ENCODE measurements at places on chromosomes 11 and 22. TPM values are rescaled to one million over a fixed set of nuclear protein-coding genes. Genes with fewer than 3 reads are reported as not detected.

Gene C1QTNF5
- total RNA-seq = 26.0 TPM

Gene APOA4
- not detected for total RNA-seq

Gene SLC17A6
- total RNA-seq = not detected

Gene APOBEC3F
- 21.1 TPM for total RNA-seq

Gene TMEM191C
- 0.92 TPM for total RNA-seq

Gene SREBF2
- 200 TPM for total RNA-seq

Gene LRRC75B
- total RNA-seq = 26.9 TPM

GRCh38 chr22:48943567-48944432 is 883.9 kb downstream of the BRD1 start:
- no peak overlapping the region for H3K27ac ChIP-seq
- DNase-seq = peak; percentile 76
- H3K27me3 ChIP-seq = peaks cover 12% of the 10 kb centered on the region
- H3K36me3 ChIP-seq = no peaks in the 10 kb centered on the region

DNA sequence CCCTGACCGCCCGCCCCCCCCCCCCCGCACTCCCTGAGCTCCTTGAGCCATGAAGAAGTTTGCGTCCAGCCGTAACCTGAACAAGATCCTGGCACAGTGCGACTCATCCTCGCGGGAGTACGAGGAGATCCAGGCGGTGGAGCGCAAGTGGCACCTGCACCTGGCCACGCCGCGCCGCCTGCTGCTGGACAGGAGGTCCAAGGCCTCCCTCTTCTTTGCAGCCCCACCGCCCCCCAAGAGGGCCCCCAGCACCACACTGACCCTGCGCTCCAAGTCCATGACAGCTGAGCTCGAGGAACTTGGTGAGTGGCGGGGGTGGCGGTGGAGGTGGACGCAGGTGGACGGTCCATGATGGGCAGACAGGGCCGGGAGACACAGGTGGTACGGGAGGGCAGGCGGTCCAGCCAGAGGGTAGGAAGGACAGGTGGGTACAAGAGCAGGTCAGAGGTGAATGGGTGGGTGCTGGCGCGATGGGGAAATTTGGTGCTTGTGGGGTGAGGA is 32.1 kb upstream of the ACR start:
- H3K27ac ChIP-seq = no peak overlapping the region
- H3K36me3 ChIP-seq = peaks cover 67% of the 10 kb centered on the region
- DNase-seq = no peak
- H3K4me1 ChIP-seq = peaks cover 28% of the 10 kb centered on the region

- H3K4me3 ChIP-seq = no peak overlapping the region
- no peaks in the 10 kb centered on the region for H3K27me3 ChIP-seq
- no peak for DNase-seq
- H3K27ac ChIP-seq = no peak overlapping the region
- no peaks in the 10 kb centered on the region for H3K4me1 ChIP-seq
- peaks cover 10% of the 10 kb centered on the region for H3K36me3 ChIP-seq
These were observed 544.9 kb downstream of the TBC1D22A start for GRCh38 chr22:47307326-47307725.

DNA sequence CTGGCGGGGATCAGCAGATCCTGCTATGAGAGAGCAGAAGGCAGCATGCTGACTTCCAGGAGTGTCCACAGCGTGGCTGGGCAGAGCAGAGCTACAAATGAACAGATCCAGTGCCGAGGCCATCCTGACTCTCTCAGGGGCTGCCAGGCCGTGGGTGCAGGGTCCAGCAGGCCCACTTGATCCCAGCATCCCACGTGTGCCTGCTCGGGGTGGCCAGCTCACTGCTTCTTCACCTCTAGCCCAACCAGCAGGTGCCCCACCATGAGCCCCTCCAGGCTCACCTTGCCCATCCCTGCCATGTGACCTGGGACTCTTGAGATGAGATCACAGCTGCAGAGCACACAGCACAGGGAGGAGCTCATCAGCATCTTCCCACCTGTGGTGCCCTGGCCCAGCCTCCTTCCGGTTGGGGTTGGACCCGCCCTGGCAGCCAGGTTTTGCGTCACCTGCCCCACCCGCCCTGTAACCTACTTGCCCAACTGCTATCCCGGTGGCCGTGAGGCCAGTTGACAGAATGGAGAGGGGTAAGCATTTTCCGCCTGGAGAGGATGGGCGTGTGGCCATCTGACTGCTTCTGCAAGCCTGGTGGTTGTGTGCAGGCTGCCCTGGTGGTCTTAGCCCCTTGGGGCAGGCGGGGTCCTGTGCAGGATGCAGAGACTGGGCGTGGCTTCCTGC is 11.0 kb downstream of the TANGO2 start:
- H3K27ac ChIP-seq = no peak overlapping the region
- no peaks in the 10 kb centered on the region for H3K36me3 ChIP-seq
- H3K4me1 ChIP-seq = peaks cover 2% of the 10 kb centered on the region
- H3K27me3 ChIP-seq = peaks cover 6% of the 10 kb centered on the region
- no peak overlapping the region for H3K4me3 ChIP-seq
- no peak for DNase-seq

DNA sequence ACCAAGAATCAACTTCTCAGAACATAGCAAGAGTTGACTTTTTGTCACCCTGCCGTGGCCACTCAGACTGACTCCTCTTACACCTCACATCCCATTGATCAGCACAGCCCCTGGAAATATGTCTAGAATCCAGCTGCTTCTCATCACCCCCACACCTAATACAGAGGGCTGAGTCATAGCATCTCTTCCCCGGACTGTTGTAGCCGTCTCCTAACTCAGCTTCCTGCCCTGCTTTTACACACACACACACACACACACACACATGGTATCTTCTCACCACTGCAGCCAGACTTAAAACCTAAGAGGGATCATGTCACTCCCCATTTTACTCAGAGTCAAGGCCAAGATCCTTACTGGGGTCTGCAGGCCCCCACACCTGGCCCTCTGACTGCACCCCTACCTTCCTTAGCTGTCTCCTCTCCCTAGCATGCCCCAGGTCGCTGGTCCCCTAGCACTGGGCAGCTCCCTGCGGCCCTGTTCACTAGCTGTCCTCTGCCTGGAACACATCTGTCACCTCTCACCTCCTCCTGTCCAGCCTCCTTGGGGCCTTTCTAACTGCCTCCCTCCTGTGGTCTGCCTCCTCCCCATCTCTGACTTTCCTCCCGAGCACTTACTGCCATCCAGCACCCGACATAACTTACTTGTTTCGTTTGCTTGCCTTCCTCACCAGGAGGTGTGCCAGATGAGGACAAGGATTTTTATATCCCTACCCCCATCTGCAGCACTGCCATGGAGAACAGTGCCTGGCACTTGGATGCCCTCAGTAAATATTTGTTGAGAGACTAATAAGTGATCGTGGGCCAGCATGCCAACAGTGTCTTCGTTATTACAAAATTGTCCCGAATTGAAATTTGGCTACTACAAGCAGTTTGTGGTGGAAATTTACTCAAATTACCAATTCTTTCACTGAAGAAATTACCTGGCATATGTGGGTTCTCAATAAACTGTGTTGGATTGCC is 61.9 kb downstream of the BMAL1 start:
- H3K4me3 ChIP-seq = peak overlapping the region; percentile 52
- H3K4me1 ChIP-seq = peaks cover 21% of the 10 kb centered on the region
- H3K27me3 ChIP-seq = peaks cover 4% of the 10 kb centered on the region
- no peak overlapping the region for H3K27ac ChIP-seq
- DNase-seq = no peak

Measured in endothelial cell (in vitro differentiated cells).